ENCODE measurements at places on chromosomes 6 and 20.

- H3K4me1 ChIP-seq: peaks cover 5% of the 10 kb centered on the region
- no peaks in the 10 kb centered on the region for H3K27me3 ChIP-seq
- no peak overlapping the region for H3K4me3 ChIP-seq
- no peak overlapping the region for H3K27ac ChIP-seq
Observed at GRCh38 chr20:8616792-8617191, 452.1 kb upstream of the PLCB4 start.

DNA sequence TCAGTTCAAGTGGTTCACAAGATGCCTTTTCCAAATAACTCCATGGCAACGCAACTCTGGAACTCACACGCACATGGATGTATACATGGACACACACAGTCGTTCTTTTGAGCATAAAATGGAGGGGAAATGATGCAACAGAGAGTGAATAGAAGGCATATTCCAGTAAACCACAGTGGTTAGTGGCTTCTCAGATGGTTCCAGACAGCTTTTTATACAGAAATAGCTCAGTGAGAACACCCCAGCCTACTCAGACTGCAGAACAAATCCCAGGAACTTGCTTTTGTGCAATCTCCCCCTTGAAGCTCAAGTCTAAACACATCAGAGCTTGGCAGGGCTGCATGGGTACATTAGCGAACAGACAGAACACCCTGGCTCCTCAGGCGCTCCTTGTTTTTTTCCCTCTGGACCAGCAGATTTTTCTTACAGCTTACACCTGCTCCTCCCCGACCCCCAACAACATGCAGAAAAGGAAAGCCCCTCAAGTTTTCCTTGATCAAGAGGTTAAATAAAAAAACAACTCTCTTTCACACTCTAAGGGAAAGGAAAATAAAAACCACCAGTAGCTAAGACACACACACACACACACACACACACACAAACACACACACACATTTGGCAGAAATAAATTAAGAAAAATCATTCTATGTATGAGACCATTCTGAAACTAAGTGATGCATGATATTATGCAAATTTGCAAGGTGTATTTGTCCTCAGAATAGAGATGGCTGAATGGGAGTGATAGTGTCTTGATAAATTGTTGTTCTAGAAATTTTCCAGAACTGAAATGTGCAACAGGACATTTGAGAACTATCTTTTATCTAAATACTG, 51.2 kb upstream of the RANBP9 start:
- H3K27me3 ChIP-seq: no peaks in the 10 kb centered on the region
- peaks cover 31% of the 10 kb centered on the region for H3K4me1 ChIP-seq
- no peak for DNase-seq
- peak overlapping the region; percentile 49 for H3K27ac ChIP-seq
- no peaks in the 10 kb centered on the region for H3K36me3 ChIP-seq
- H3K4me3 ChIP-seq: no peak overlapping the region

GRCh38 chr6:167093922-167094432, 28.9 kb upstream of the CCR6 start:
- peaks cover 18% of the 10 kb centered on the region for H3K4me1 ChIP-seq
- no peaks in the 10 kb centered on the region for H3K27me3 ChIP-seq
- no peak overlapping the region for H3K27ac ChIP-seq

DNA sequence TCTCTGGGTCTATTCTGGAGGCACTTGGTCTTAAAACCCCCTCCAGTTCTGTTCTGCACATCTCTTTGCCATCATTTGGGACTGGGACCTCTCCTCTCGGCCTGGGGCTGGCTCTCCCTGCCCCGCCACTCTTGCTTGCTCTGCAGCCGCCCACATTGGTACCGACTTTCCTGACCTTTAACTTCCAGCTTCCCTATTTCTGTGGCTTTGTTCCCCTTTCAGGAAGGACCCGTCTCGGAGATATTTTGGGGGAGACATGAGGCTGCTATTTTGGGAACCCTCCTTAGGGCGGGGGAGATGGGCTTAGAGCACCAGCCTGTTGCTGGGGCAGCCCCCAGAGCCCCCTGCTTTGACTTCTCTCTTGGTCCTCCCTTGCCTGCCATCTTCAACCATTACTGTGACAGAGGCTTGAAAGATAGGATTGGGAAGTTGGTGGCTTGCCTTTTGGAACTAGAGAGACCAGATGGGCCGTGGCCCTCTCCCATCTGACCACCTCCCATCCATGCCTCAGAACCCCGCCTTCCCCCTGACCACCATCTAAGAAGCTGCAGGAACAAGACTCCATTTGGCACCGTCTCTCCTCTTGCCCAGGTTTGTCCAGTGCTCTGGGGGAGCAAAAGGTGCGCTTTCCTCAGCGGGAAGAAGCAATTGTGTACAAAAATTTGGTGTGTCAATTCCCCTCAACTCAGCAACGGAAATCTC, 914 bp downstream of the TREM2 start:
- no peak overlapping the region for H3K27ac ChIP-seq
- no peak for DNase-seq
- H3K4me1 ChIP-seq: no peaks in the 10 kb centered on the region
- peaks cover 28% of the 10 kb centered on the region for H3K27me3 ChIP-seq
- H3K4me3 ChIP-seq: no peak overlapping the region

DNA sequence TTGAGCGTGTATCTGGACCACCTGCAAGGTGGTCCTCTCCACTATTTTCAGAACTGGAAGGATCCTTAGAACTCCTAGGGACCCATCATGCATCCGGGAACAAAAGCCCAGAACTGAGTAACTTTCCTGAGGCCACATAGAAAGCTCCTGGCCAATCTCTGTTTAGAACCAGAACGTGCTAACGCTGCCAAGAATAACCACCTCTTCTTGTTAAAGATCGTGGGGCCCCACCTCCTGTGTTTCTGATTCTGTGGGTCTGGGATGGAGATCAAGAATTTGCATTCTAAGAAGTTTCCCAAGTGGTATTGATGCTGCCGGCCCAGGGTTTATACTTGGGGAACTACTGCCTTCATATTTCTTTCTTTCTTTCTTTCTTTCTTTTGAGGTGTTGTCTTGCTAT, 13.3 kb downstream of the CD40 start:
- no peaks in the 10 kb centered on the region for H3K36me3 ChIP-seq
- peaks cover 73% of the 10 kb centered on the region for H3K27me3 ChIP-seq
- no peak overlapping the region for H3K4me3 ChIP-seq
- no peak overlapping the region for H3K27ac ChIP-seq
- peaks cover 5% of the 10 kb centered on the region for H3K4me1 ChIP-seq

GRCh38 chr6:158631678-158632537, 12.6 kb downstream of the DYNLT1 start:
- H3K4me1 ChIP-seq: peaks cover 16% of the 10 kb centered on the region
- peak overlapping the region; percentile 36 for H3K27ac ChIP-seq
- H3K36me3 ChIP-seq: peaks cover 37% of the 10 kb centered on the region
- DNase-seq: no peak

- H3K4me3 ChIP-seq: no peak overlapping the region
- no peak overlapping the region for H3K27ac ChIP-seq
- peaks cover 35% of the 10 kb centered on the region for H3K27me3 ChIP-seq
- no peaks in the 10 kb centered on the region for H3K36me3 ChIP-seq
- DNase-seq: no peak
Observed at GRCh38 chr20:39136798-39137197, 174.7 kb downstream of the DHX35 start.

DNA sequence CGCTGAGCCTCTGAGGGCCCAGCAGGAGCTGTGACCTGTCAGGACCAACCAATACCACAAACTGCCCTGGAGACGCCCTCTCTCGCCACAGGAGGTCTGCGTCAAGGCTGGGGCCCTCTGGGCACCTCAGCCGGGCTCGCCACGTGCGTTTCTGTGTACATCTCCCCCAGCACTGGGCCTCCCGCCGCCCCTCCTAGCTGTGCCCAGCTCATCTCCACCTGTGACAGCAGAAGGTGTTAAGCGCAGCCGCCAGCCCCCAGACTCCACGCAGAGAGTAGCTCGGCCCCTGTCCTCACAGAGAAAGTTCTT, 91.4 kb downstream of the TAF4 start:
- DNase-seq: no peak
- H3K36me3 ChIP-seq: peaks cover 19% of the 10 kb centered on the region
- H3K27ac ChIP-seq: no peak overlapping the region

DNA sequence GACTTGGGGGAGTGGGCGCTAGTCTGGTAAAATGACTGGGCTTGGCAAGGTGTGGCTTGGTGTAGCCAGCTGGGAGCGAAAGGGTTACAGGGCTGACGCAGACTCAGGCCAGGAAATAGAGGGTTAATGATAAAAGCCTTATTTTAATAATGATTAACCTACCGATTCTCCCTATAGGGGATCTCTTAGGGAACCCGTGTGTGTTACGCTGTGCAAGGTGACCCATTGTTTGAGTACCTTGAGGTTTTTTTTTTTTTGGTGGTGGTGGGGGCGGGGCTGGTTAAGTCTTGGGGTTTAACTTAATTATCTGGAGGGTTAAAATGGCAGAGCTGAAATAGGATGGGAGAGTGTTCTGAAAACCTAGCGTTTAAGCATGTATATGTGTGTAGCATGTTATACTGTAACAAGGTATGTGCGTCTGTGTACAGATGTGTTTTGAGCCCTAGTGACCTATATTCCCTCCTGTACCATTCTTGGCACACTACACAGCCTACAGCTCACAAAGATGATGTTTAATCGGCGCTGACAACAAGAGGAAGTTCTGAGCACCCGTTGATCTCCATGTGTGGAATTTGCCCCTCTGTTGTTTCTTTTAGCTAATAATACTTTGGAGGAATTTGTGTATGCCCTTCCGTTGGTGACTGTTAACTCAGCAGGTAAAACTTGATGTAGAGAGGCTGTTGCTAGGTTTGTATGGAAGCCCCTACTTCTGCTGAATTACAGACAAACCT, 1.3 kb downstream of the CARMIL1 start:
- H3K27ac ChIP-seq: peak overlapping the region; percentile 92
- no peaks in the 10 kb centered on the region for H3K27me3 ChIP-seq
- H3K36me3 ChIP-seq: no peaks in the 10 kb centered on the region

DNA sequence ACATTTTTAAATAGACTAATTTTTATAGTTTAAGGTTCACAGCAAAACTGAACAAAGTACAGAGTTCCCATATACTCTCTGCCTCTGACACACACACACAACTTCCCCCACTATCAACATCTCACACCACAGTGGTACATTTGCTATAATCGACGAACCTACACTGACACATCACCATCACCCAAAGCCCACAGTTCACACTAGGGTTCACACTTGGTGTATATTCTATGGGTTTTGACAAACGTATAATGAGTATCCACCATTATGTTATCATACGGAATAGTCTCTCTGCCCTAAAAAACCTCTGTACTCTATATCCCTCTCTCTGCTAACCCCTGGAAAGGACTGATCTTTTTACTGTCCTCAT, 15.6 kb downstream of the TMEM30A start:
- DNase-seq: no peak
- peak overlapping the region; percentile 17 for H3K27ac ChIP-seq
- H3K36me3 ChIP-seq: peaks cover 42% of the 10 kb centered on the region
- no peak overlapping the region for H3K4me3 ChIP-seq
- H3K4me1 ChIP-seq: peaks cover 26% of the 10 kb centered on the region

GRCh38 chr6:161583584-161583983, 309.7 kb upstream of the AGPAT4 start:
- H3K27me3 ChIP-seq: peaks cover 10% of the 10 kb centered on the region
- no peak overlapping the region for H3K27ac ChIP-seq
- DNase-seq: no peak
- no peak overlapping the region for H3K4me3 ChIP-seq

DNA sequence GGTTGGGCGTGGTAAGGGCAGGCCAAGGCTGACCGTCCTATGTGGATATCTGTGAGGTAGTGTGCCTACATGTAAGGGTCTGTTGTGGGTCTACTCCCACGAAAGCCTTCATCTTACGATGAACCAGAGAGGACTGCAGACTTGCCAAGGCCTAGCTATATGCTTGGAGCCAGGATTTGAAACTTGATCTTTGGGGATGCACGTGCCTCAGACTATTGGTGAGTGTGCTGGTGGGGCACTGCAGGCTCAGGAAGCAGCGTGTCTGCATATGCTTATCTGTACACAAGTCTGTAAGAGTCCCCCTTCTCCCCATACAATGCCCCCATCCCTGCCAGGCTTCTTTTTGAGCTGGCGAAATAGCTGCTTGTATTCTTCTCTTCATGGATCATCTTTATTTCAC, 17.9 kb downstream of the PLCG1 start:
- peaks cover 71% of the 10 kb centered on the region for H3K4me1 ChIP-seq
- H3K36me3 ChIP-seq: peaks cover 19% of the 10 kb centered on the region

DNA sequence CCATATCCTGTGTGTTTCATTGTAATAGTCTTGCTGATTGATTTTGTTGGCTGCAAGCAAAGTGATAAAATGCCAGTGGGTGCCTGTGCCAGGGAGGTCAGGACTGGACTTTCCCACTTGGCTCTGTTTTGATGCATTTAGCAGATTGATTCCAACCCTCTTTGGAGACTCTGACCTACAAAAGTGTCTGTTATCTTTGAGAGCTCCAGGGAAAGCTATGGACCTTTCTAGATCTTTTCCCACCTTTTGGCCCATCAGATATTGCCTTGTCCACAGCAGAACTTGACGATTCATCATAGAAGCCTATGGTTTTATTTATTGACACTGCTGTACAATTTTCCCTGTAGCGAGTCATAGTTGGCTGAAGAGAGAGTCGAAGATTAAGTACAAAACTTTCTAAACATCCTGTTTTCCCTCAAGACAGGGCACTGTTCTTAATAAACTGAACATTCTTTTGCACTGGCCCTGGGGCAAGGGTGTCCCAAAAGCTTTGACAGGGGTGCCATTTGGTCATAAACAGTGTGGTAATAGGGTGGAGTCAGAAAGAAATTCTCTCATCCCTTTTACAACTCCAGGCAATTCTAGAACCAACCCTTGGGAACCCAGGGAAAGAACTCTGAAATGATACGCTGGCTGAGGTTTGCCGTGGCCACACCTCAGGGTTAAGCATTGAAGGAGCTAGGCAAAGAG, 53.7 kb downstream of the E2F3 start:
- no peak for DNase-seq
- peaks cover 20% of the 10 kb centered on the region for H3K4me1 ChIP-seq
- no peaks in the 10 kb centered on the region for H3K27me3 ChIP-seq
- peaks cover 31% of the 10 kb centered on the region for H3K36me3 ChIP-seq
- H3K4me3 ChIP-seq: no peak overlapping the region

GRCh38 chr6:79338493-79338892, 104.0 kb upstream of the HMGN3 start:
- no peak overlapping the region for H3K27ac ChIP-seq
- H3K27me3 ChIP-seq: no peaks in the 10 kb centered on the region
- H3K4me3 ChIP-seq: no peak overlapping the region

GRCh38 chr6:158043586-158044524, 62.2 kb downstream of the SYNJ2 start:
- no peaks in the 10 kb centered on the region for H3K27me3 ChIP-seq
- peak overlapping the region; percentile 52 for H3K4me3 ChIP-seq
- no peak for DNase-seq
- peak overlapping the region; percentile 79 for H3K27ac ChIP-seq
- peaks cover 20% of the 10 kb centered on the region for H3K36me3 ChIP-seq
